Activated CD4-positive, alpha-beta T cell treated with anti-CD3 and anti-CD28 coated beads for 24 hours (primary cell): ENCODE measurements at places on chromosomes 1 and 21.
A peak's percentile ranks its signal among the peaks of the same experiment; 100 is the strongest.

DNA sequence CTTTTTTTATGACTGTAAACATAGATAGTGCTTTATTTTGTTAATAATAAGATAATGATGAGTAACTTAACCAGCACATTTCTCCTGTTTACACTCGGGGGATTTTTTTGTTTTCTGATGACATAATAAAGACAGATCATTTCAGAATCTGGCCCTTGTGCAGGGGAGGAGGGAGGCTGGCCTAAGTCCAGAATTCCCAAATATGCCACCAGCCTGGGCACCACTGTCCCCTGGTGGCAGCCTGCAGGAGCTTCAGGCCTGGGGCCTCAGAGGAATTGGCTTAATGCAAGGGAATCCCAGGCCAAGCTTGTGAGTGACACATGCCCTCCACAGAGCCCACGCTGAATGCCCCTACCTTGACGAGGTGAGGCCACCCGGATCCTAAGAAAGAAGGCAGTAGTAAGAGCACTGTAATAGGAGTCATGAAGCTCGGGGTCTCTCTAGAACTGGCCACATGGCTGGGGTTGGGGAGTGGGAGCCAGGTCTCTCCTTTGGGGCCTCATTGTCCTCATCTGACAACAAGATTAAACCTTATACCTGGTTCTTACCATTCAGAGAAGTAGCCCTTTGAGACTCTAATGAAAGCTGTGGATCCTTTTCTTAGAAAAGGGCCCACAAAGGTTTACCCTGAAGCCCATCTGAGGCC, 24.1 kb downstream of the ETNK2 start:
- DNase-seq, result no peak

- DNase-seq, result no peak
Observed at GRCh38 chr21:45080232-45080631, 5.9 kb downstream of the ADARB1 start.

- DNase-seq, result no peak
Observed at GRCh38 chr1:228972576-228972975, 237.3 kb downstream of the RHOU start.

GRCh38 chr1:226403201-226404034, 4.5 kb downstream of the PARP1 start:
- DNase-seq, result no peak

DNA sequence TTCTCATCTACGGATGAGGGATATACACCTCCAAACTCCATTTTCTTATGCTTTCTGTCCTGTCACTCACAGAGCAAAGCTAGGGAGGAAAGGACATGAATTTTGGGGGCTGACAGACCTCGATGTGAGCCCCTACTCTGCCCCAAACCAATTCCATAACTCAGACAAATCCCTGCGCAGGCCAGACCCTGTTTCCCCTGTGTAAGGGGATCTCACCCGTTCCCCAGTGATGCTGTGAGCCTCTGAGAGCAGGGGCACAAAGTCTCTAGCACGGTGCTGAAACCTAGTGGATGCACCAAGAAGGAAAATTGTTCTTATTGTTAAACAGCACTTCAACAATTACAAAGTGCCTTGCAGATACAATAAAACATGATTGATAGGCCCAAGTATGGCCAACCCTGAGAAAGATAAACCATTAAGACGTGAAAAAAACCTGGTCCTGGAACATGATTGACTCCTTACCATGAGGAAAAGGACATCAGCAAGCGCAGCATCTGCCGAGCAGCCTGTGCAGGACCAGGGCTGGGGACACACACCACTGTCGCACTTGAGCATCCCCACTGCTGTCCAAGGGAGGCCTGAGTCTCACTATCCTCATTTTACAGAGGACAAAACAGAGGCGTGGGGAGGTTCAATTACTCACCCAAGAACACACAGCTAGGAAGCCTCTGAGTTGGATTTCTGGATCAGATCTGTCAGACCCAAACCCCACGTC, 137.8 kb downstream of the GLIS1 start:
- DNase-seq, result no peak

DNA sequence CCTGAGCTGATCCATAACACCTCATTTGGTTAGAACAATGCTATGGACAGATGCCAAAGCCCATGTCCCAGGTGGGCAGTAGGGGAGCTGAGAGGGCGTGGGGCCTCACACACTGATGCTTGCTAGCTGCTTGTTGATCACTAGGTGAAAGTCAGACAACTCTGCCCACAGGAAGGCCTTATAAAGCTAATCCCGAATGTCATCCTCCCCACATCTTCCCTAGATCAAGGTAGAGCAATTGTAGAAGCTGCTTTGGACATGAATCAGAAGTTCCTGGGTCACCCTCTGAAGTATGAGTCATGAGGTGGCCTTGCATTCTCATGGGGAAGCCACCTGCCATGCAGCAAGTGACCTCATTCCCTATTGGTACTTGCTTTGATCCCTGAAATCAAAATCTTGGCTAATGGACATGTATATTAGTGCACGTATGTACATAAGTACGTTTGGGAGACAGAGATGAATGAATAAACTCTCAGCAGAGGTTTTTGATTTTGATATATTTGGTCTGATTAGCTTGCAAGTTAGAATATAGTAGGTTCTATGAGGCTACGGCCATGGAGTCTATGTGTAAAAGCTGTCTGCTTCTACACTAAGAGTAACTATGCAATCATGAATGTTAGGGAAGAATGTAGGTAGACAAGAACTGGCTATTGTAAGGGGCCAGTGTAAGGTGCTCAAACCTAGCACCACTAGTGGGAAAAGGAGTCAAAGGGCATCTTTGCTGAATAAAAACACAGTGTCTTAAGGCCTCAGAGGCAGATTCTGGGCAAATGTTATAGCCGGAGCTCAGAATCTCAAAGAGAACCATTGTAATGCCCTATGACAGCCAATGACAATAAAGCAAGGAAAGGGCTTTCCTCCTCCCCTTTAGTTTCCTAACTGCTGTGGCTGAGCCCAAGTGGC, 52.6 kb downstream of the ABCA4 start:
- DNase-seq, result no peak

DNA sequence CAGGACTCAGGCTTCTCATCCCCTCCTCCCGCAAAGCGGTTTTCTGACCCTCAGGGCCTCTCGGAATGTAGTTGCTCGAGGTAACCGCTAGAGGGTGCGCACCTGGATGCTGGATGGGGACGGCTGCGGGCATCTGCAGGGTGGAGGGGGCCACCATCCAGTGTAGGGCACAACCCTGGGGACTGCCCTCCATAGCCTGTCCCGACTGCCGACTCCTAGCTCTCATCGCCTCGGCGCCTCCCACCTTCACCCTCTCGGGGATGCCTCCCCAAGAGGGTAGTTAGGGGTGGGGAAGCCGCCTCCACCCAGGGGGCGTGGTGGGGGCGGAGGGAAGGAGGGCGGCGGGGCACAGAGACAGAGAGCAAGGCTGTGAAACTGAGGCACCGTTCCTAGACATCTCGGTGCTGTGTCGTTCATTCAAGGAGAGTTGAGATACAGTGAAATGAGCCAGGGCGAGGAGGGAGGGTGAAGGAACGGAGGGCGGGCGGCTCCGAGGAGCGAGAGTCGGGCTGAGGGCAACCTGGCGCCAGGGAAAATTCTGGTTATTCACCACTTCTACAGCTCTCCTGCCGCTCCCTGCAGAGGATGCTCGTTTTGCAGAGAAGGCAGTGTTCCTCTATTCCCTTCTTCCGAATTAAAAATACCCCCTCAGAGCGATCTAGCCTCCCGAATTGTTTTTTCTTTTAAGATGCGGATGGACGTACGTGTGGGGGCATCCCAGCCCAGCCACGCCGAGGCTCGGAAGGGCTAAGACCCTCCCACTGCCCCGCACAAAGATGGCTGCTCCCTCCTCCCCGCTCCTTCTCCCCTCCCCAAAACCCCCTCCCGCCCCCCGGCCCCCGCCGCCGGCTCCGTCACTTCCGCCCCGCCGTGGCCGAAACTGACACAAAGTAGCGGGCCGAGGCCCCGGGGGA, at the start of gene ATP8B2:
TSS of gene ATP8B2 (plus strand) at position 857 of the 914 bp plus-strand sequence. CDS start 2,617 bp downstream, outside the sequence.
- DNase-seq, result peak; percentile 73

- DNase-seq, result no peak
Observed at GRCh38 chr1:151728151-151729054, 7.1 kb downstream of the RIIAD1 start.

DNA sequence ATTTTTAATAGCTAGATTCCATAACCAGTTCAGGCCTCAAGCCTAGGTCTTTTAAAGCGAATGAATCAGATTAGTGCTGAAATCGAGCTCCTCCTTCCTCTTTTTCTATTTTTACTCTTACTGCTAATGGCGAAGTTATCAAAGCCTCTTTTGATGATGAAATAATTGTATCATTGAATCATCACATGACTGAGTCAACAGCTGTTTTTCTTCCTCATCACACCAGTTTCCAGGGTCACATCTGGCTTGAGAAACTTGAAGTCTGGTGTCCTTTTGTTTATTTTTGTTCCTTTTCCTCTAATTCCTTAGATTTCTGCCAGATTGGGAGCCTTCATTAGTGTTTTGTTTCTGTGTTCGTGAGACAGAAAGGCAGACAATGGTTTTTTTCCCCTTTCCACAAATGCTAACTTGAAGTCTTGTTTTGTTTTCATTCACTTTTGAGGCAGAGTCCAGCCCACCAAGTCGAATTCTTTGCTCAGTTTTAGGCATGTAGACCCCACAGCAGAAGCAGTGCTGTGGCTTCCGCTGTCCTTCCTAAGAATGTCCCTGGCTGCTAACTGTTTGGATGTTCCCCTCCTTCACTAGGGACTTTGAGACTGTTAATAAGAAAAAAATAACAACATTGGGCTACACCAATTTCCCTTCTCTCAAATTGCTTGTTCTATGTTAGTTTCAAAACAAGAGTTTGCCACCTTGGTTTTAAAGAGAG, 51.9 kb upstream of the FMOD start:
- no peak for DNase-seq

DNA sequence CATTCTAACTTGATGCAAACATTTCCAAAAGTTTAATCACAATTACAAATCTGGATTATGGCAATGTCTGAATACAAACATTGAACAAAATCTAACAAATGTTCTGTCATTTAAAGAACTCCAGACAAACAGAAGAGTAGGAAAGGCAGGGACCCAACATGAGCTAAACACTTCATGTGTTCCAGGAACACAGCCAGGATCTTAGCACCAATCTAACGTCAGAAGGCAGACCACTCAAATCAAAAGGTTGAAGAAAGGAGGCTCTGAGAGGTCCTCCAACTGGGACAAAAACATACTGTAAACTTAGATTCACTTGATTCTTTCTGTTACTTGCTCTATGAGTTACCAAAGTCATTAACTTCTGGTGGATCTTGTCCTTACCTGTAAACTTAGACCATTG, 374.0 kb downstream of the NEGR1 start:
- DNase-seq, result no peak

DNA sequence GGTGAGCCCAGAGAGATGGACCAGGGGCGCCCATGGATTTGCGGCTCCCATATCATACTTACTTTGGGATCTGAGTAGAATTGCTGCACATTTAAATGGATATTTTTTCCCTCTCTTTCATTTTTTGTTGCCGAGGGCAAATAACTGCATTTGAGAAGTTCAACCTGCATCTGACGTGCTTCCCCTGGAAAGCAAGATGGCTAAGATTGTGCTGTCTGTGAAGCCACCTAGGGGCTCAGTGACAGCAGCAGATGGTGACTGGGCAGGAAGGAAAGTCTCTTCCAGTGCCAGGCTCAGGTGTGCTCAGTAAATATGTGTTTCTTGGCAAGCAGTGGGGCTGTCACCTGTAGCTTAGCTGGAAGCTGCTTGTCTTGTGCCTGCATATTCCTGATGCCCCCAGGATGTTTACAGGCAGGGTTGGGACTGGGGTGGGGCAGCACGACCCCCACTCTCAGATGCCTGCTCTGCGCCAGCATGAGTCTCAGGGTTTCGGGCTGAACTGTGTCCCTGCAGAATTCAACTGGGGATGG, 59.8 kb upstream of the ETV3 start:
- DNase-seq, result no peak

DNA sequence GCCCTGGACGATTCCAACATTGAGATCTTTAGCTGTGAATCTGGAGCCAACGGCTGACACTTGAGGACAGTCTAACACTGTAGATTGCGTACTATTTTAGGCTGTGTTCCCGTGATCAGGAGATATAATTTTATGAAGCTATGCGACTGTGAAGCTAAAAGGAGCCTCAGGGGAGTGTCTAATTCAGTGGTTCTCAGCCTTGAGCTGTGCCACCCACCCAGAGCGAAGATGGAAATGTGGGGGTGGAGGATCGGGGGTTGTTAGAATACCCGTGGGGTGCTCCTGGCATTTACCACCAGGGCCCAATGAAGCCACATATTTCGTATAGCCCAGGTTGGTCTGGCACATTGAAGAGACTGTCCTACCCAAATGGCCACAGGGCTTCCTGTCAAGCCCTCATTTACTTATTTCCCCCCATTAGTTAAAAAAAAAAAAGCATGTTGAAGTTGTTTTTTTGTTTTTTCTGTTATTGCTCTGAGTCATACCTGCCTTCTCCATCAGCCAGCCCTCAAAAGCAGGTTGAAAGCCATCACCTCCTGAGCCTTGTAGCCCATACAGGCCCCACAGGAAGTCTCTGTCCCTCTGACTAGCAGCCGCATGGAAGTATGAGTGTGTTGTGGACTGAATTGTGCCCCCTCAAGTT, 141.7 kb downstream of the GALNT2 start:
- no peak for DNase-seq

- no peak for DNase-seq
Observed at GRCh38 chr1:2317230-2318065, 73.9 kb downstream of the MORN1 start.

DNA sequence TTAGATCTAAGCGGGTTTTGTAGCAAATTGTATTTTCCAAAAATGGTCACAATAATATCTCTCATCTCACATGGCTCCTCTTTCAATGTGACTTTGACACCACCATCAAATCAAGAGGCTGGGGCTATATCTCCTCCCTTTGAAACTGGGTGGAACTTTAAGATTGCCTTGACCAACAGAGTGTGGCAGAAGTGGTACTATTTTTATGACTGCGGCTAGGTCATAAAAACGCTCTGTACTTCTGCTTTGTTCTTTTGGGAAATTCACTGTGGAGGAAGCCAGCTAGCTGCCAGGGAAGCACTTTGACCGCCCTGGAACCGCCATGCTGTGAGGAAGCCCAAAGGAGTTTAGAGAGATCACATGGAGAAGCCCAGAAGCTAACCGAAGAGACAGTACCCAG, 50.7 kb upstream of the ACOT11 start:
- DNase-seq, result no peak

DNA sequence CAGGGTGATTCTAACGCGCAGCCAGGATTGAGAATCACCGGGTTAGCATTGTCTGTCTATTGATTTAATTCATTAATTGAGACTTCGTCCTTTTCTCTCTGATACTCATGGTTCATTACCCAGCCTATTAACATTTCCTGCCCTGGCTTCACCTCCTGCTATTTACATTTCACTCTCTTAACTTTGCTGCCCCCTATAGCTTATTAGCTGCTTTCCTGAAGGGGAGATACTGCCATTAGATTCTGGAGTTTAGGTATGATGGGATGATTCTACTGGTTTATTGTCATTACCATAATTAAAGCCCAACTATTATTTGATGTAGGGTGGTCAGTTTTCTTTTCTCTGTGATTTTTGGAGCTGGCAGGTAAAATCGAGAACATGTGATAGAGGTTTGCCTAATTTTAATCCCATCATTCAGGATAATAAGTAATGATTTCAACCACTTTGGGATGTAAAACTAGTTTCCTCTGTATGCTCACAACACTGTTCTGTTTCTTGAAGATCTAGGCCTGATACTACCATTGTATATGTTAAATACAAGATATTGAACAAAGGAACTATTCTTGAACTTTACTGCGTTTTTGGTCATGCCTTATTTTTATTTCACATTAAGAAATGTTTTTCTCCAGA, 6.4 kb downstream of the PPP2R5A start:
- no peak for DNase-seq
